CD4-positive, alpha-beta T cell treated with Interleukin-21 for 1 hour (primary cell): ENCODE measurements at places on chromosomes 2 and 18.

DNA sequence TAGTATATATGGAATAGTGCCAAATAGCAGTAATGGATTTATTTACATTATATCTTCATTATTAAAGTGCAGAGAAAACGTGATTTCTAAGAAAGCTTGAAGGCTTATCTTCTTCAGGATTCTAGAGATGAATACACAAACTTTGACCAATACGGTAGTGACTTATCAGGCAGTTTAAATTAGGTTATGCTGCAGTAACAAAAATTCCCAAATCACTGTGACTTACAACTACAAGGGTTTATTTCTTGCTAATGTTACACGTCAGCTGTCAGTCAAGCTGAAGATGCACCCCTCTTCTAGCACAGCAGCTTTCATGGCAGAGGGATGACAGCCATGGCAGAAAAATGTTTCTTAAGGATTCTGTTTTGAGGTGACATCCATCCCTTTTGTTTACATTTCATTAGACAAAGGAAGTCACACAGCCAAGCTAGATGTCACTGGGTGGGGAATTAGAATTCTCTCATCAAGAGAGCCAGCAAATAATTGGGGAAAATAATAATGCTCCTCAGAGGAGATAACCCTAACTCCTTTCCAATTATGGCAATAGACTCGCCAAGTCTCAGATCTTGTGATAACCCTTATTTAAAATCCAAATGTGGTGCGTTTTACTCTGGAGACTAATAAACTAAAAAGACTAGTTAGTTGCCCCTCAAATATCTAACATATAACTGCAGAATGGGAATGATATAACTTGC lies 268.3 kb upstream of the CYP26B1 start:
- DNase-seq: no peak

DNA sequence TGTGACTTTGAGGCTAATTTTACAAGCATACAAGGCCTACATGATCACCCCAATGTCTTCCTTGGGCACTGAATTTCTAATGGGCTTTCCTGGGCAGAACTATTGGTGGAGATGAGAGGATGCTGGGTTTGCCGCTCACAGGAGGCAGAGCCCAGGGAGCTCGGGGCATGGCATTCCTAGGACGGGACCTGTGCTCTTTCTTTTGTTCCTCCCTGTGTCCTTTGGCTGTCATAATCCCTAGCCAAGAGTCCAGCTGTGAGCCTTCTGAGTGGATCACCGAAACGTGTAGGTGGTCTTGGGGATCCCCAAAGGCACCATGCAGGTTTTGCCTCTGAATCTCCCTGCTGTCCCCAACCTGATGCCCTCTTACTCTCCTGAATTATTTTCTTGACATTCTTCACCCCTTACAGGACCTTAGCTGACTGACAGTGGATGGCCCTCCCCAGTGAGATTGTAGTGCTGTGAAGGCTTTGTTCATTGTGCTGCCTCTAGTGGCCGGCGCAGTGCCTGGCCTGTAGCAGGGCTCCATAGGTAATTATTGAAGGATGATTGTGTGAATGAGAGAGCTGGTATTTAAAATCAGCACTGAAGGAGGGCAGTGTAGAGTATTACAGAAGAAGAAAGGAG lies 221.9 kb downstream of the ZNF407 start:
- DNase-seq: no peak

DNA sequence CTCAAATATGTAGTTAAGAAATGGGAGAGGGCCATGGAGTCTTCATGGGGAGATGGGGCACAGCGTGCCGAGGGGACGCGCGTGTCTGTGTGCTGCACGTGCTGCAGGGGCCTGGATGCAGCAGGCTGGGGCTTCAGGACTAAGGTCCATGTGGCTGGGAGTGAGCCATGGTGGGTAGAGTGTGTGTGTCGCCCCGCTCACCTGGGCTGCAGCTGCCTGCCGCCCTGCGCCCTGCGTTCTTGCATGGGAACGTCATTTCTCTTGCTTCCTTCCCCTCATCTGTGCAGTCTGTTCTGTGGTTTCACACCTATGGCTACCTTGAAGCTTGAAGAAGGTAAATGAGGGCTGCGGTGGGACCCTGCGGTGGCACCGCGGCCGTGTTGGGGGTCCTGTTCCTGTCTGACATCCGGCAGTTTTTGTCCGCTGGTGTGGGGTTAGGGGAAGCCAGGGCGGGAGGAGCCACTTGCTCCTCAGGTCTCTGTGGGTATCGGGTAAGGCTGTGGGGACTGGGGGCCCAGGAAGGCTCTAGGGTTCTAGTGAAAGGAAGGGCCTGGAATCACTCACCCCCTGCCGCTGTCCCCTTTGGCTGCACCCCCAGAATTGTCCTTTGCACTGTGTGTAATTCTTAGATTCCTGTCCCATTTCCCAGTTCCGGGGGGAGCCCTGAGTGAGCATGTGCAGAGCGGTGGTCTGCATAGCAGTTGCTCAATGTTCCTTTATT lies 54.1 kb upstream of the HS6ST1 start:
- DNase-seq: peak; percentile 46

DNA sequence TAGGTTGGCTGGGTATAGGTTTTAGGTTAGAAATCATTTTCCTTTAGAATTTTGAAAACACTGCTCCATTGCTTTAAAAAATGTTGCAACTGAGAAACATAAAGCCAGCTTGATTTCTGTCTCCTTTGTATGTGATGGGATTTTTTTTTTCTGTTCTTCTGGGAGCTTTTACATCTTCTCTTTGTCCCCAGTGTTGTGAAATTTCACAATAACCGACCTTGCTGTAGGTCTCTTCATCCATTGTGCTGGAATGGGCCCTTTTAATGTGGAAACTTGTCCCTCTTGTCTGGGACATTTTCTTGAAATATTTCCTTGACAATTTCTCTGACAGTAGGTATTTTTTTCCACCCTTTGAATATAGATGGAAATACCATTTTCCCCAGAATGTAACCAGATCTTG lies 44.0 kb upstream of the LAPTM4A start:
- no peak for DNase-seq

GRCh38 chr2:189411860-189412259 lies 29.4 kb upstream of the WDR75 start:
- no peak for DNase-seq

DNA sequence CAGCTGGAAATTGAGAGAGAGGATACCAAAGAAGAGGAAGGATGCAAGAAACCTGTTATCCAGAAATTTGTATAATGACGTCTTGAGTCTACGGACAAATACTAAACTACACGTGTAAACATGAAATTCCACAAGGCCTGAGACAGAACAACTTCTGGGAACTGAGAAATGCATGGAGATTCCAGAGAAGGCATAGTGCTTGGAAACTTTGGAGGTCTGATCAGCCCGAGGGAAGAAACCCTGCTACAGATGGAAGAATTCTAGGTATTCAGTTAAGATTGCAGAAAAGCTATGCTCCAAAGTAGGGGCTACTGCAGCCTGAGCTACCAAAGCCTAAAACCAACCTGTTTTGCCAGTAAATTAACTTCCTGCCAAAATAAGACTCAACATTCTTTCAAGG lies 120.4 kb downstream of the PDCL3 start:
- no peak for DNase-seq

DNA sequence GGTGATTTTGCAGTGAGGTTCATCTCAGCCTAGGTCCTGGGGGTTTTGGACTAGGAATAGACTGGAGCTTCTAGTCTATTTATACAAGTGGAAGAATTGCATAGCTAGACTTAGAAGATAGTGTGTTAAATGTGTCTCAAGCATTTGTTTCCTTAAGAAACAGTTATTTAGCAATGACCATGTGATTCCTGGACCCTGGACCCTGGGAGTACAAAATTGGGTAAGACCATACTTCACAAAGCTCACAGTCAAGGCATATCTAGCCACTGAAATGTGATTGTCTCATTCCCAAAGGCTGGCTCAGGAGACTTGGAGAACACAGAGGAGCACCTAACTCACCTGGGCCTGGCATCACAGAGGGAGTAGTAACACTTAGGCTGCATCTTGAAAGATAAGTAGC lies 754.5 kb downstream of the SATB2 start:
- no peak for DNase-seq

- no peak for DNase-seq
Observed at GRCh38 chr18:33288082-33288716, 152.3 kb downstream of the CCDC178 start.

DNA sequence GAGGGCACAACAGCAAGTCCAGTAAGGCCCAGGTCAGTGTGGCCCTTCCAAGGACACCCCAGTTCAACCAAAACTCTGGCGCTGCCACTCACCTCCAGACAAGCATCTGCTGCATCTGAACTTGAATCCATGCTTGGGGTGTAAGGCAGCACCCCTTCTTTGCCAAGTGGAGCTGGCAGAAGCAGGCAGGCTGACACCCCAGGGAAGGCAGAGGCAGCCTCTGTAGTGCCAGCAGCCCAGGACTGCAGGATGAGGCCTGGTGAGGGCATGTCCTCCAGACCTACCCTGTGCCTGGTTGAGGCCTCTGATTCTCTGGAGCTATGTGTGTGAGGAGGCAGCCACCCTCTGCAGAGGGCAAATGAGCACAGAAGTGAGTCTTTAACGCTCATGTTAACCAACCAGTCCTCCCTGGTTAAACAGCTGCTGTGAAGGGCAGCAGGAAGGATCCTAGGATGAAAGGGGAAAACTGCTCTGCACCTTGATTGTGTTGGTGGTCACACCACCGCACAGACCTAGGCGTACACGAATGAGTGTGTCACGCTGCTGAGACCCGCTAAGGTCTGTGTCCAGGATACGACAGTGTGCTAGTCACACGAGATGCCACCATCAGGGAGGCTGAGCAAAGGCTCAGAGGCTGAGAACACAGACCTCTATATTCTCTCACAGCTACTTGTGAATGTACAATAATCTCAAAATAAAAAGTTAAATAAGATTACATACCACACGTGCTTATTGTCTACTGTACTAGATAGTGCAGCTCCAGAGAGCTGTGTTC lies 2.2 kb downstream of the PARD6G start:
- no peak for DNase-seq

- DNase-seq: no peak
Observed at GRCh38 chr2:177692042-177692782, 299.6 kb downstream of the AGPS start.

DNA sequence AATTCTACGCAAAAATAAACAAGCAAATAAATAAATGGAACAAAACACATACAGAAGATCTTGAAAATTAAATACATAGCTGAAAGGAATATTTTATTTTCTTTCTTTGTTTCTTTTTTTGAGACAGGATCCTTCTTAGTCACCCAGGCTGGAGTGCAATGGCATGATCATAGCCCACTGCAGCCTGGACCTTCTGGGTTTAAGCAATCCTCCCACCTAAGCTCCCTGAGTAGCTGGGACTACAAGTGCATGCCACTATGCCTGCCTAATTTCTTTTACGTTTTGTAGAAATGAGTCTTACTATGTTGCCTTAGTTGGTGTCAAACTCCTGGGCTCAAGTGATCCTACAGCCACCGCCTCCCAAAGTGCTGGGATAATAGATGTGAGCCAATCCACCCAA lies 44.6 kb upstream of the ACTR3 start:
- no peak for DNase-seq

DNA sequence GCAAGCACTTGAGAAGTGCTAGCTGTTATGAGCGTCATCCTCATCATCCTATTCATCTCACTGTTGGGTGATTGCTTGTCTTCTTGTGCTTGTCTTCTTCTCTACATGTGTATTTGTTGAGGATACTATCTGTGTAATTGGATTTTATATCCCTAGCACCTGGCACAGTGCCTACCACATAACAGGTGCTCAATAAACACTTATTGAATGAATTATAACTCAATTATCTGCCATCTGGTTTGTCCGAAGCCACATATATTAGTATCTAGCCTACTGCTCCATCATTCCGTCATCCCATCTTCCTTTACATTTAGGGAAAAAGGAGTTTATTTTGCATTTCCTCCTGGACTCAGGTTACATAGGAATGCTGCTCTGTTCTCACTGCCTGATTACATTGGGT lies 330.4 kb upstream of the ETAA1 start:
- no peak for DNase-seq

GRCh38 chr2:101820519-101820918 lies 123.0 kb downstream of the MAP4K4 start:
- DNase-seq: no peak

GRCh38 chr18:75218065-75218923 lies 7.7 kb downstream of the TSHZ1 start:
- no peak for DNase-seq

- no peak for DNase-seq
Observed at GRCh38 chr2:38194751-38195150, 118.8 kb upstream of the CYP1B1 start.

DNA sequence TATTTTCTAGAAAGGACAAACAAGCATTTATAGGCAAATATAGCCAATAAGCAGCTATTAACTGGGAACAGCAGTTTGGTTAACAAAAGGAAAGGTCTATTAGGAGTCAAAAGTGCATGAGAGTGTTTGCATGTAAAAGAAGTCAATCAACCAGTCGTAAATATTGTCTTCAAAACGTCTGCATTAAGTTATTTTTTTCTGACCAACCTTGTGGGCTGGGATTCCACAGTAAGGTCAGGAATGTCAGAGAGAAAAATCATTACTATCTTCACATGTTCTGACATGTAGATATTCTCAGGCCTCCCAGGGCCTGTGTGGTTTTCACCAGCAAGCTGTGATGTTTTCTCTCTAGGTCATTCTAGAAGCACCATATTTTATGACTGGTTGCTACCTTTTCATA lies 922.5 kb downstream of the SUCLG1 start:
- DNase-seq: no peak

DNA sequence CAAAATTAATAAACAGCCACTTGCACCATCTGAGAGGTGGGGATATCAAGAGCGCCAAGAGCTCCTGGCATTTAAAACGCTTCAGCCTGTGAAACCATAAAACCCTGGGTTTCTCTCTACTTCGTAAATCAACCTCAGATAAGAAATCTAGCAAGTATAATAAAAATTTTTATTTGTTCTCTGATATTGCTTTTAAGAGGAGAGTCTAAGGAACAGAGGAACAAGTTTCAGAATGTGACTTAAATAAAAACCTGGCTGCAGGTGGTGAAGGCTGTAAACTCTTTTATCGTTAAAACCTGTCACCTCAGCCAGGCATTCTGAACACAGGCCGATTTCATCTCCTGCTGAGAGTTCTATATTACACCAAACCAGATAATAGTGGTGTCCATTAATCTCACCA lies 9.9 kb downstream of the DYTN start:
- no peak for DNase-seq

- DNase-seq: no peak
Observed at GRCh38 chr2:180819106-180819505, 161.3 kb upstream of the UBE2E3 start.

GRCh38 chr2:217822296-217823252 lies 180.2 kb downstream of the TNS1 start:
- DNase-seq: no peak

DNA sequence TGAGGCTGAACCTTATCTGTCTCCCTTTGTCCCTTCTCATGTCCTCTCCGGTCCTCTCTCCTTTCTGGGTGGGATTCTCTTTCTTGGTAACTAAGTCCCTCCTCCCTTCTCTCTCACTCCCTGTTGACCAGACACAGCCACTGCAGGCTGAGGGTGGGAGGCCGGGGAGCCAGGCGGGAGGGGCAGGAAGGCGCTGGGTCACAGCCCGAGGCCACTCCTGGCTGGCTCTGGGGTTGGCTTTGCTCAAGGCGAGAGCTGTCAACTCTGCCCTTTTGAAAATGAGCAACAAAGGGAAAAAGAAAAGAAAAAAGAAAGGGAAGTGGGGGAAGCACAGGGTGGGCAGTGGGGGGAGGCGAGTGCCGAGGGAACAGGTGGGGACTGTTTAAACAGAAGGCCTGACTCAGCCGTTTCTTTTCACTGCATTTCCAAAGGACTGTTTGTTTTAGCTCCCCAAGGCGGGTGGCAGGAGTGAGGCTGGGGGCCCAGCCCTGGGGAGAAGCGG lies 70.5 kb upstream of the IGFBP5 start:
- DNase-seq: no peak
